ENCODE measurements at places on chromosomes 16 and 17.

DNA sequence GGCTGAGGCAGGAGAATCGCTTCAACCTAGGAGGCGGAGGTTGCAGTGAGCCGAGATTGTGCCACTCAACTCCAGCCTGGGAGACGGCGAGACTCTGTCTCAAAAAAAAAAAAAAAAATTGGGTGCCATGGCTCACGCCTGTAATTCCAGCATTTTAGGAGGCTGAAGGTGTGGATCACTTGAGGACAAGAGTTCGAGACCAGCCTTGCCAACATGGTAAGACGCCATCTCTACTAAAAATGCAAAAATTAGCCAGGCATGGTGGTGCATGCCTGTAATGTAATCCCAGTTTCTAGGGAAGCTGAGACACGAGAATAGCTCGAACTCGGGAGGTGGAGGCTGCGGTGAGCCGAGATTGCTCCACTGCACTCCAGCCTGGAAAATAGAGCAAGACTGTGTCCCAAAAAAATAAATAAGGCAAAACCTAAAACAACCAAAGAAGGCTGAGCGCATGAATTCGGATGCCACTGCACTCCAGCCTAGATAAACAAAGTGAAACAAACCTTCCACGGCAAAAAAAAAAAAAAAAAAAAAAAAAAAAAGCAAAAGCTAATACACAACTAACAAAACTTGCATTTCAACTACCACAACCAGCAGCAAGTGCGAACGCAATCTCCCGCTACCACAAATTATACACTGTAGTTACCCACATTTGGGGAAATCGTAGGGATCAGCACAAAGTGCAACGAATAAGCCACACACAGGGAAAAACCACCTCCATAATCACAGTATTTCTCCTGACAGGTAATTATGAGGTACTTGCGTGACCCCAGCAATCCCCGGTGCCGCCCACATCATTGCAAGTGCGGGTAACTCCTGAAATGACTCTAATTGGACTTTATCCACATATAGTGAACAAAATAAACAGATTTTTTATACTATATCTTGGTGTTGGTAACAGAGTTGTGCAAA lies 25.6 kb downstream of the TEX14 start:
- no peak for DNase-seq

DNA sequence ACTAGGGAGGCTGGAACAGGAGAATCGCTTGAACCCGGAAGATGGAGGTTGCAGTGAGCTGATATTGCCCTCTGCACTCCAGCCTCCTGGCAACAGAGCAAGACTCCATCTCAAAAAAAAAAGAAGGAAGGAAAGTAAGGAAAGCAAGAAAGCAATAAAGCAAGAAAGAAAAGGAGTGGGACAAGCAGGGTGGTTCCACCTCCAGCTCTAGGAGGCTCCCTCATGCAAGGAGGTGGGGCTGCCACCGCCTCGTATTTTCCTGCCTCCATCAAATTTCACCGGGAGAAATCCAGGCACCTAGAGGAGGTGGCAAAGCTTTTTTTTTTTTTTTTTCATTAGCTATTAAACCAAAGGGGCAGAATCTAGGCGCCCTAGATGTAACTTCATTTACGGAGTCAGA lies 1.0 kb downstream of the CYB561 start:
- DNase-seq: no peak

- DNase-seq: no peak
Measured at GRCh38 chr17:19337712-19338023, 24.9 kb downstream of the B9D1 start.

DNA sequence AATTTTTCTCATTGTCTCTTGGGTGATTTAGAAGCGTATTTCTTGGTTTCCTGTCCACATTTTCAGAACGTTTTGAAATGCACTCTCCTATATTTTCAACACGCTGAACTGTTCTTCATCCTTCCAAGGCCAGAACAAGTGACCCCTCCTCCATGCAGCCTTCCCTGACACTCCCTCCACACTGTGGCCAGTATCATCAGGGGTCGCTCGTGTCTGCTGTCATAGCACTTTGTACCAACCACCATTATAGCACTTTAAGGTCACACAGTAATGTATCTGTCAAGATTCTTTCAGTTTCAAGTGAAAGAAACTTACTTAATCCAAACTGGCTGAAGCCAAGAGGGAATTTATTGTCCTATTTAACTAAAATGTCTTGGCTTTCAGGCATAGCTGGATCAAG lies 17.5 kb upstream of the IL21R start:
- DNase-seq: no peak

DNA sequence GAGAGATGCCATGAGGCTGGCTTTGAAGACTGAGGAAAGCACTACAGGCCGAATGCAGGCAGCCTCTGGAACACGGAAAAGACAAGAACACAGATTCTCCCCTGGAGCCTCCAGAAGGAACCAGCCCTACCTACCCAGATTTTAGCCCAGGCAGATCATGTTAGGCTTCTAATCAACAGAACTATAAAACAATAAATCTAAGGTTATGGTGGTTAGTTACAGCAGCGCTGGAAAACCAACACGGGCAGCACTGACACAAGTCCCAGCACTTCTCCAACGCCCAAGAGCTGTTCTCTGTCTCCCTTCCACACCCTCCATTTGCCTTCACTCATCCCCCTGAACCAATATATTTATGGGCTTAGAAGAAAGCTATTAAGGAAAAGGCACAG lies 7.5 kb downstream of the ANKRD11 start:
- no peak for DNase-seq

DNA sequence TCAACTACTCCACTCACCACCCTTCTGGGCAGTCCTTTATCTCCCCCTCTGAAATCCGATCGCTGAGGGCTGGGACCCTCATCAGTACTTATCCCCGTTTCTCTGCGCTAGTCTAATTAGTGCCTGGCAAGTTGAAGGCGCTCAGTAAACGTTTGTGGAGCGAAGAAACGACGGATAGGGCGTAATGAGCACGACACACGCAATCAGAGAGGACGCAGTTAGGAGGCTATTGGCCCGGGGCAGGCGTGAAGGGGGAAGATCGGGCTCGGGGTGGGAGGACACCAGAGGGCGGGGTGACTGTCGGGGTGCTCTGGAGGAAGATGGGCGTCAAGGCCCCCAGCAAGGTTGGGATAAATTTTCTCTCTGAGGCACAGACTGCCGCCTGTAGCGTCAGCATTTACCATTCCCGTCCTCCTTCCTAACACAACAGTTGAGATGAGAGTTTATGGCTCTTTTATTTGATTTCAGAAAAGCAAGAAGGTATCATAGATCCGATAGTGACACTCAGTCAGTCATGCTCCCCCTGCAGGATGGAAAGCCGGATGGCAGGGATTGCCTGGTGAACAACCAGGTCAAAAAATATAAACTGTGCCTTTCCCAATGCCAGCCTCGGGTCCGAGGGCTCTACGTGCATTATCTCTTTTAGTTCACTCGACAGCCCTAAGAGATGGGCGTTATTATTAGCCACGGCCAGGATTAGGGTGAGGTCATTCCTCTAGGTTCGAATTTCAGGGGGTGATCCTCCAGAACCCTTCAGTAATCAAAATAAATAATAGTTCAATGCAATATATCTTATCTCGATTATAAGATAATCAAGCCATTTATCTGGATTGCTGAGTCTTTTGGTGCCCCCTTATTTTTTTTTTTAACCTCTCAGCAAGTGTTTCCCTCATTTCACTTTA lies 9.5 kb upstream of the ARL4D start:
- DNase-seq: peak; percentile 79

DNA sequence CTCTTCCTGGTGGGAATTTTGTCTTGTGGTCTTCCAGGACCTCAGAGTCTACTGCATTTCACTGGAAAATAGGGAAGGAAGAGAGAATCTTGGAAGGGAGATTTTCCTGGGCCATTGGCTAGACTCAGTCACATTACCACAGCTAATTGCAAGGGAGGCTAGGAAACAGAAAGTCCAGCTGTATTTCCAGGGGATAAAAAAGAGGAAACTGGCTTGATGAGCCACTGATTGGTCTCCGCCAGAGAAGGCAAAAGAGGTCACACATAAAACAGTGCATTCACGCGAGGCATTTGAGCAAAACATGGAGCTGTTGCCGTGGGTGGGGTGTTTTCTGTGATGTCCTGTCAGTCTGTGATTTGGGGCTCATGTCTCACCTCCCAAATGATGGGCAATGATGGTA lies 345.3 kb downstream of the FOXL1 start:
- DNase-seq: no peak

- no peak for DNase-seq
Measured at GRCh38 chr16:81388357-81388756, 56.3 kb upstream of the CMIP start.

- no peak for DNase-seq
Measured at GRCh38 chr17:32114536-32114935, 27.8 kb upstream of the RHOT1 start.
